ENCODE measurements at places on chromosomes 1 and 21.

GRCh38 chr1:200741551-200742207, 3.0 kb downstream of the CAMSAP2 start:
- no peak for DNase-seq

DNA sequence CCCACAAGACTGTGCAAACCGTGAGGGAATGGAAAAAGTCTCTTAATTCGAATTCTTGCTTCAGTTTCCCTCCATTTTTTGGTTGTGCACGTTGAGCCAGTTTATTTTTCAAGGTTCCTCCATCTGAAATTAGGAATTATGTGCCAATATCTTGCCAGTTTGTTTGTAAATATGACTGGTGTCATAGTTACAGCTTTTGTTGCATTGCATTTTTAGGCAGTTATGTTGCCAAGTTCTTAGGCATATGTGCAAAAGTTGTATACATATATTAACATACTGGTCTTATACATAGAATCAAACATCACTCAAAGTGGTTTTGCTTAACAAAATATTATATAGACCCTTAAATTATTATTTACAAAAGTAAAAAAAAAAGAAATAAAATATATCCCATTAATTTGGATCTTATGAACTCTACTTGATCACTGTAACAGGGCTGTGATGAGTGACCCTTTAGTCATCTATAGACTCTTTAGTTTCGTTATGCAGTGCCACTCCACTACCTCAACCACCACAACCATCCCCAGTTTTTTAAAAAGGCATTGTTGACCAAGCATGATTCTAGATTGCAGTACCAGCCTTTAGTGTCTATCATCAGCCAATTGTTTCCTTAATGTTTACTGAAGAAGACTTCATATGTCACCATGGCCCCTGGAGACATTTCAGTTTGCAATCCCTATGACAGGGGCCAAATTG, 20.9 kb upstream of the DYNLT5 start:
- no peak for DNase-seq

DNA sequence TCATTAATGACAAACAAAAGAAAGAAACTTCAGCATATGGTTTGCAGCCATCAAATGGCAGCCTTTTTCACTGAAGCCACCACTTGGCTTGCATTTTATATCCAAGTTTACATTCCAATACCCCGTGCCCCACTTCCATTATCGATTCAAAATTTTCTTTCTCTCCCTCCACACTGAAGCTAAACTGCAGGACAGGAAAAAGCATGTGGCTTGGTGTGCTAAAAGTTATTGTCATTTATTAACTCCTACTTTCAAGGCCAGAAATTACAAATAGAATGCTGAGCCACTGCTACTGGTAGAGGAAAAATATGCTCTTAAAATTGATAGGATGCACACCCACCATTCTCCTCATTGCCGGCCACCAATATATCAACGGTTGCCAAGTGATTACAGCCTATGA, 351.6 kb upstream of the DUSP10 start:
- no peak for DNase-seq

DNA sequence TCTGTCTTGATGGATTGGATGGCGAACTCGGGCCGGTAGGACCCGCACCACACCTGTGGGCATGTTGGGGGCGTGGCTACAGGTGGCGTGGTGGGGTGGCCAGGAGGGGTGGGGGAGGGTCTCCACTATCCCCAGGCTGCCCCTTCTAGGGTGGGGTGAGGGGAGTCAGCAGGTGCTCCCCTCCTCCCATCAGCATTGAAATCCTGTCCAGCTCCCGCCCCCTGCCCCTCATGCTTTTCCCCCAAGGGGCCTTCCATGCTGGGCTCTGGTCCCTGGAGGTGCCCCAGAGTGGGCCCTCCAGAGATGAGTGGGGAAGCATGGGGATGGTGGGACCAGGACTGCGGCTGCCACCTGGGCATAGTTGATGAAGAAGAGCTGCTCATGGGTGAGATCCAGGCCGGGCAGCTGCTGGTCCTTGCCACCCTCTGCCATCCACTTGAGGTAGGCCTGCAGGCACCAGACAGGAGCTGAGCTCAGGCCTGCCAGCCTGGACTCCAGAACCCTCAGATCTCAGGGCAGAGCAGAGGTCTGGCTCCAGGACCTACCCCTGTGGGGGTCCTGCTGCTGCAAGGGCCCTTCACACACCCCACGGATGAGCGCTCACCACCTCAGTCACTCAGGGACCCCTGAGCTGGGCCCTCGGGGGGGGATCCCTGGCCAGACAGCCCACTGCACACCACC, 5.1 kb downstream of the PRXL2B start:
- no peak for DNase-seq

GRCh38 chr1:236760986-236761385, 34.1 kb upstream of the MTR start:
- DNase-seq: no peak

- DNase-seq: no peak
Measured at GRCh38 chr1:216812966-216813365, 89.7 kb upstream of the ESRRG start.

DNA sequence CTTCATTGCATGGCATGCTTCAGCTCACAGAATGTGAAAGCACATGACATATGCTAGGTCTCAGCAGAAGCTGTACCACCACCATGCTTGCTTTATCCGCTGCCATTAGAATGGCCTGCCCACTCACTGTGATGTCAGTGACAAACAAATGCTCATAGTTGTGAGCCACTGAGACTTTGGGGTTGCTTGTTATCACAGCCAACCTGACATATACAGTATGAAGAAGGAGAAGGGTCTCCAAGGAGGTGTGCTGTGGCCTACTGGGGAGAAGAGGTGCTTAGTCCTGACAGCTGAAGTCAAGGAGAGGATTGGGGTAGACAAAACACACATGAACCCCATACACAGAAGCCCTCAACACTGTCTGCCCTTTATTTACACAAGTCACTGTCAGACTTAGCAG, 19.5 kb upstream of the TENT5C start:
- DNase-seq: no peak
